ENCODE measurements at places on chromosomes 11 and 22. TPM values are rescaled to one million over a fixed set of nuclear protein-coding genes. Genes with fewer than 3 reads are reported as not detected.
A peak's percentile ranks its signal among the peaks of the same experiment; 100 is the strongest.

- DNase-seq = no peak
Observed at GRCh38 chr11:133156986-133157745, 375.1 kb downstream of the OPCML start.

DNA sequence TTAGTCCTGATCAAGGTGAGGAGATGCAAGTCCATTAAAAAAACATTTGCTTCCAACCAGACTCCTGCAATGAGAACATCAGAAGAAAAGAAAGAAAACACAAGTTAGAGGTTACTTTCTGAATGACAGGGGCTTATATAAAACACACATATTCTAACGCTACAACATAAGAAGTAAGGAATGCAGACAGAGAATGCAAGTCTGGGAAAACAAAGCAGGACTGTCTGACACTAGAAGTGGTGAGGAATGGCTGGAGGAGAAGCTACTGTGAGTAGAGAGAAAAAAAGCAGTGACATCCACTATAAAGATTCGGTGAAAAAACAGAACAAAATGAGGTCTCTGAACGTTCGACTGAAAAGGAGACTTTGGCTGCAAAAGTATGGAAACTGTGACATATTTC is 12.3 kb downstream of the TMEM216 start:
- no peak for DNase-seq

Gene EFCAB6
- total RNA-seq = 0.74 TPM

DNA sequence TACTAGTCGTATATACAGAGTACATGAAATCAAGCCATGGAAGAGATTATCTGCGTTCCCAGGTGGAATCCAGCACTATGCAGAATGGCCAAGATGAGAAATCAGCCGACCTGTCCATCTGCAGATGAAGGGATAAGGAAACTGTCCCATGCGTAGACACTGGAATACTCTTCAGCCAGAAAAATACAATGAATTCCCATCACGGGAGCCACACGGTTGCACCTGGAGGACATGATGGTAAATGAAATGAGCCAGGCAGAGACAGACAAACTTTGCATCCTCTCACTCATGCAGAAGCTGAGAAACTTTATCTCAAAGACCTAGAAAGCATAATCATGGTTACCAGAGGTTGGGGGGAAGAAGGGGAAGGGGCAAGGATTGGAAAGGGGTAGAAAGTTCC is 111.9 kb upstream of the TOP3B start:
- no peak for DNase-seq

DNA sequence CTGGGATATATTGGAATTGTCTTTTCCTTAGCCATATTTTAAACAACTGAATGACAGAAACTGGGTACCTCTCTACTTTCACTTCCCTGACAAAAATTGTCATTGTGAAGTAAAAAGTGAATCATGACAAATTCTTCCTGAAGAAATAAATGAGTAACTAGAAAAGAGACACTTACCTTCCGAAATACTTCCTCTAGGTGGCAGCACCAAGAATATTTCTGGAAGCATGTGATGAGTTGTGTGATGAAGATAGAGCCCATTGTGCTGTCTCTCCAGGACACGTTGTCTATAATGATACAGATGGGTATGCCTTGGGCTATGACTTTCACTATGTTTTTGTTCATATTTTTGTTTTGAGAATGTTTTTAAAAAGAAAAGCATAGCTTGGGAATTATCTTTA is 21.5 kb downstream of the CASP4 start:
- no peak for DNase-seq

Gene BTG4
- total RNA-seq = not detected

DNA sequence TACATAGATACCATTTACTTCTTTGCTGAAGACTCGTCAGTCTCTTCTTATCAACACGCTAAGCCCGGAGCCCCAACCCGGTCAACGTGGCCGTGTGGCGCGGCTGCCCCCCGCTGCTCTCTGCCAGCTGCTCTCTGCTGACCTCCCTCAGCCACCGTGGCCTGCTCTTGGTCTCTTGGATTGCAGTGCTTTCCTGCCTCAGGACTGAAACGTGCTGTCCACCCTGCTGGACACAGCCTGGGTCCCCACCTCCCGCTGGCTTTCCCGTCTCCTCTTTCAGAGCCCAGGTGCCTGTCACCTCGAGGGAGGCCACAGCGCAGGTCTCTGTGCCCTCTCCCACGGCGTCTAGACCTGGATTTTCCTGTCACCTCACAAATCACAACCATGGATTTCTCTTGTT is 388.1 kb upstream of the B3GAT1 start:
- DNase-seq = no peak

DNA sequence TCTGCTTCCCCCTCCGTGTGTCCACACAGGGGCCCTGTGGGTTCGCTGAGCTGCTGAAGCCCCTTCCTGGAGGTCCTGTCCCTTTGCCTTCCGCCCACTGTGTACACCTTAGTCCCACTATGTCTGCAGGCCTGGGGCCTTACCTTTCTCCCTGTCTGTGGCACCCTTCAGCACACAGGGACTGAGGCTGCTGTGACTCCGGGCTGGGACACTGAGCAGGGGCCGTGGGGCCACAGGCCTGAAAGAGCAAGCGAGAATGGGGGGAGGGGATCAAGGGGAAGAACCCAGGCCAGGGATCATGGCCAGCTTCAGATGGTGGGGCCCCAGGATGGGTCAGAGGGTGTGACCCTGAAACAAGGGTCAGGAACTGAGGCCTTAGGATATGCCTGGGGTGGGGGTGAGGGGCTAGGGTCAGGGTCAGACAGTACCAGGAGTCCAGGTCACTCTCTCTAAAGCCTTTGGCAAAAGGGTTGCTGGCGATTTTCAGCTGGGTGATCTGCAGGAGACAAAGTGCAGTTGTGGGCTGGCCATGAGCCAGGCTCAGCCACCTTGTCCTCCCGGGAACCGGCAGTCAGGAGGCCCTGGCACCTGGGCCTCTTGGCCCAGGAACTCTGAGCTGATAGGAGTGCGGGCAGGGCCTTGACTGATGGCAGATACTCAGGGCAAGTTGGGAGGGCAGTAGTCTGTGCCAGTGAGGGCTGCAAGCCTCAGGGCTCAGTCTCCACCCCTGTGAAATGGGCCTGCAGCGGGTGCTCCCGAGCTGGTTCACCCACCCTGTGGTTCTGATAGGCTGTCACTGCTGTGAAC is 2.6 kb upstream of the NUDT8 start:
- peak; percentile 89 for DNase-seq

- no peak for DNase-seq
Observed at GRCh38 chr22:25081409-25081824, 118.2 kb upstream of the CRYBB3 start.

Gene OPCML
- not detected for total RNA-seq

DNA sequence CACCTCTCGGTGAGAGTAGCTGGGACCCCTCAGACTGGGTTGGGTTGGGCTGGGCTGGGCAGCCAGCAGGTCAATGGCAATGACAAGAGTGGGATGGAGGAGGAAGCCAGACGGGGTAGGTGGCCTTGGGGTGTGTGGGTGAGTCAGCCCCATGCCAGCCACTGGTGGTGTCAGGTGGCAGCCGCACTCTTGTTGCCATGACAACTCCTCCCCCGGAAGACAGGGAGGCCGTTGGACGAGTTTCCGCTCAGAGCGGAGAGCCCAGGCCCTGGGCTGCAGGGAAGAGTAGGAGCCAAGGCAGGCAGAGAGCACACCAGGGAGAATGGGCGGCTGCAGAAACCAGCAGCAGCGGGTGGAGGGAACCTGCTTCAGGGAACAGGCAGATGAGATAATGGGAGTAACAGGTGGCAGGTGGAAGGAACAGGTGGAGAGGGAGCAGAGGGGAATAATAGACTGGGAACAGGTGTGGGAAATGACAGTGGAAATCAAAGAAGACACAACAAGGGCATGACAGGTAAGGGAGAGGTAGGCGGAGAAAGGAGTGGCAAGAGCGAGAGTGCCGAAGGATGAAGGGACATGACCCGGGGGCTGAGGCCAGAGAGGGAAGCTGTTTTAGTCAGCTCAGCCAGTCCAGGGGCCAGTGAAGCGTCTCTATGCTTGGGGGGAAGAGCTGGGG is 8.7 kb downstream of the SPTBN2 start:
- no peak for DNase-seq

Gene CCDC73
- 0.19 TPM for total RNA-seq

Gene RFPL1
- total RNA-seq = 0.35 TPM
